Eye (tissue), 1 donor: ENCODE measurements at places on chromosomes 12 and 14.

DNA sequence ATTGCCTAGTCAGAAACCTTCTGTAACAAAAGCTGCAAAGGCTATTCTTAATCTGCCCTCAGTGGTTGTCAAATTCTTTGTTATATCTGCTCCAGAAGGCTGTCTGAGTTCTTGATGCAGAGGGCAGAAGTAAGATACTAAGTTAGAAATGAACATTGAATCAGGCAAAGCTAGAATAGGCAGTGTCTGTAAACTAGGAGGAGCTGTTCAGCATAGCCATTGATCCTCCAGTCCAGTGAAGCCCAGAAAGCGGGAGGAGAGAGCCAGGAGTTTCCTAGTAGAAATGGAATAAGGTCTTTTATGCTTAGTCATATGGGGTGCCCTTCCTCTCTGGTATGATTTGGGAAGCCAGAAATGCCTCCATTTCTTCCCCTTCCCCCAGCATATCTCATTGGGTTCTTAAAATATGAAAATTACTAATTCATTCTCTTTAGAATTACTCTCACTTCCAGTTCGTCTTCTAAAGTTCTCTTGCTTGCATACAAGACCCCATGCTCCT is 76.2 kb downstream of the APAF1 start:
- DNase-seq: no peak

GRCh38 chr14:74978416-74978947 is 23.1 kb upstream of the PGF start:
- peak; percentile 51 for DNase-seq

DNA sequence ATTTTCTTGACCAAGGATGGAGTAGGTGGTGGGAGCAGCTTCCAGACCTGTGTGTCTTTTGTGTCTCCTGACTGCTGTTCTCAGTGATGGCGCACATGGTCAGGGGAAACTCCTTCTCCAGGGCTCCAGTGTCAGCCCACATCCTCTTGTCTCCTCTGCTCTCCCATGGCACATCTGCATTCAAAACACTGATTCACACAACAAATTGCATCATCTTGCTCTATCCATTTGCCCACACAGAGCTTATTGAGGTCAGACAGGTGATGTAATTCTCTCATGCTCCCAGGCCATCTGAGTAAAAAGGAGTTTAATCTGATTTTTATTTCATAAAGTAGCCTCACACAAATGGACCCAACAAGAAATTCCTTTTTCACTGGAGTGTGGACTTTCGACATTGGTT is 21.8 kb upstream of the TMEM132C start:
- peak; percentile 70 for DNase-seq

DNA sequence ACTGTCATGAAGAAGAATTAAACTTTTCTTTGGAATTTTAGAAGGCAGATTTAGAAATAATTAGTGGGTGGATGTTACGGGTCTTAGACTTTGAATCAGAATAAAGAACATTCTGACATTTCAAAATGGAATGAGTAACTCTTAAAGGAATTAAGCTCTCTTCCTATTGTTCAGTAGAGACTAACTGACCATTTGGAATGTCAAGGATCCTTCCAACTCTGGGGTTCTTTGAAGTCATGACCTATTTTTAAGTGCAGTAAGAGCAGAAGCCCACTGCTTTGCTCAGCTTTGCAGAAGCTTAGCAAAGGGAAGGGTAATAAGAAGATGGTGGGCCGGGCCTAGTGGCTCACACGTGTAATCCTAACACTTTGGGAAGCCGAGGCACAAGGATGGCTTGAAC is 4.0 kb downstream of the CHURC1 start:
- DNase-seq: no peak

DNA sequence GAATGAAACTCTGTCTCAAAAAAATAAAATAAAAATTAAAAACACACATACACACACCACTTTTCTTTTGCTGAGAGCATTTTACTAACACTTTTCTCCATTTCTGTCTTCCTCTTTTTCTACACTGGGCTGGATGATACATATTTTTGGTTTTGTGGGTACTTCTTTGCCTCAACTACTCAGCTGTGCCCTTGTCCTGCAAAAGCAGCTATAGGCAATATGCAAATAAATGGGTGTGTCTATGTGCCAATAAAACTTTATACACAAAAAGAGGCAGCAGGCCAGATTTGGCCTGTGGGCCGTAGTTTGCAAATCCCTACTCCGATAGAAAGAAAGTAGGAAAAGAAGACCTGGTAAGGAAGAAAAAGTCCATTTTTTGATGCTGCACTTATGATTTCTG is 6.5 kb downstream of the CLMN start:
- DNase-seq: no peak

- peak; percentile 24 for DNase-seq
Observed at GRCh38 chr12:106766393-106766826, 8.1 kb upstream of the RIC8B start.

DNA sequence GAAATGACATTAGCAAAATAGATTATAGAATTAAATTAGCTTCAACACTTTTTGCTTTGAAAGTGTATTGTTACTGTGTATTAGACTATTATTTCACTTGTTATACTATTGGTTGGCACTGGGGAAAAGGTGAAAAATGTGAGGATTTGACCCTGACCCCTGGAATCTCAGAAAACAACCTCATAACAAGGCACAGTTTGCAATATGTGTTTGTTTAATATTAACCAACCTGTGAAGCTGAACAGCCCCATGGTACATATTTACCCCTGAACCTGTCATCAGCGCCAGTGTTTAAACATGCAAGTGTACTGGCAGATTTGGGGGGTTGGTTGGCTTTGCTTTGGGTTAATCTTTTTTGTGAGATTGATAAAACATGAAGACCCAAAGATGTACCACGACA is 11.7 kb downstream of the SLC38A4 start:
- no peak for DNase-seq

DNA sequence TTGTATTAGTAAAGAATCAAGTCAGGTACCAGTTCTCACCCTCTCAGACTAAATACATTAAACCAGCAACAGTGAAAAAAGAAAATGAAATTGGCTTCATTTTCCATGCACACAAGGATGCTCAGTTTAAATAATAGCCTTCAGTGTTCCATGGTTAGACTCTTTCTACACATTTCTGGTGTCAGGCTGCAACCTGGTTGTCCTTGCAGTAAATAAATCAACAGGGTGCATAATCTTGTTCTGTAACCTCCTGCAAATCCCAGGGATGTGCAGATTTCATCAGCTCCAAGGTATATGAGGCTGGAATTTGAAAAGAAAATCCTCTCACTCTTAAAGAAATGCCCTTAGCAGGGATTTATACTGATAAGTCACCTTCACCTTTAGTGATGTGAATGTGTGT is 46.7 kb upstream of the BTG1 start:
- no peak for DNase-seq

DNA sequence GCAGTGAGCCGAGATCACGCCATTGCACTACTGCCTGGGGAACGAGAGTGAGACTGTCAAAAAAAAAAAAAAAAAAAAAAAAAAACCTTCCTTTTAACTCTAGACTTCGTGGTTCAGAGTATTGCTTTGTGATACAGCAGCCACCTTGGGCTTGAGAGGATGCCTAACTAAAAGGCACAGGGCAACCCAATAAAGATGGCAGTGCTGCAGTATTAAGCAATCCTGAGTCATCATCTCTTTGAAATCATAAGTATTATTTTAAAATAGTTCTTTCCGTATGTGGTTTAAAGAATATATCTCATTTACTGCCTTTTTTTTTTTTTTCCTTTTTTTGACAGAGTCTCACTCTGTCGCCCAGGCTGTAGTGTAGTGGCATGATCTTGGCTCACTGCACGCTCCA is 116.1 kb downstream of the PLEKHA5 start:
- DNase-seq: no peak

- DNase-seq: no peak
Observed at GRCh38 chr14:93006567-93007051, 83.7 kb downstream of the CHGA start.

- no peak for DNase-seq
Observed at GRCh38 chr12:128823216-128823915, 392 bp downstream of the SLC15A4 start.

DNA sequence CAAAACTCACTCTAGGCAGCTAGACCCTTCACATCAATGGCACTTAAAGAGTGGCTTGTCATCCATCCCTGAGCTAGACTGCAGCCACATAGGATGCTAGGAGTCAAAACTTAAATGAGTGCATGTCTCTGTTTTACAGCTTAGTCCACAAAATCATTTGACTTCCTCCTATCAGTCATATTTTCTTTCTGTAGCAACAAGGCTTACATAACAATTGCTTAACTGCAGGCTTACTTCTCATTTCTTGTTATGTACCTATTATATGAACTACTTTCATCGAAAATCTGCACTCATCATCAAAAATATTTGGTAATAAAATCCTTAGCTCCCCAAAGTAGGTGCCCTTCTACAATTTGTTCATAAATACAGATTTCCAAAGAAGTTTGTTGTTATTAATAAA is 30.1 kb downstream of the CLEC1A start:
- no peak for DNase-seq

DNA sequence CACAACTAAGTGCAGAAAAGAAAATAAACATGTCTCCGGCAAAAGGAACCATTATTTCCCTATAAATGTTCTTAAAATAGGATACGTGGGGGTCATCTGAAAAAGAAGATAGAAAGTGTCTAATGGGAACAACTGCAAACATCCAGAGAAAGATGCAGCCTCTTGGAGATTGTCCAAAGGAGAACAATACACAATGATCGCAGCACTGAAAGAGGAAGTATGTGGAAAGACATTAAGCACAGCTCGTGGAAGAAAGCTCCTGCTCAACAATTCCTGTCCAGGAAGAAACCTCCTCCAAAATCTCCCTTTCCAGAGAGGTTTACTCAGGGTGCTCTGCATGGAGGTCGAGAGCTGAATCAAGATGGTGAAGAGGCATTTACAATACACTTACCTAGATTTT is 2.5 kb upstream of the LALBA start:
- DNase-seq: no peak

DNA sequence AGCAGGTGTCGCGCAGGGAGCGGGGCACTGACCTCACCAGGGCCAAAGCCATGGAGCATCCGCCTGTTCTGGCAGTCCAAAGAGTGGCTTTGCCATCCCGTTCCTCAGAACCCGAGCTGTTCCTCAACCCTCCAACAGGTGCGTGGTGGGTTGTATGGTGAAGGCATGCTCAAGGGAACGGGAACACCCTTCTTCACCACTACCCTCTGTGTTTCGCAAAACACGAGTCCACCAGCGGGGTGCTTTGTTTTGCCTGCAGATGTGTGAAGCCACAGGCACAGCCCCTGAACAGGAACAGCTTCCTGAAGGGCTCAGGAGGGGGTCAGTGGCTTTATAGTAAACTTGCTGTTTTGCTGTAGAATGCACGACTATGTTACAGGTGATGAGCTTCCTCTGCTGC is 52.7 kb downstream of the SMOC1 start:
- no peak for DNase-seq

GRCh38 chr14:89017417-89017816 is 193.0 kb downstream of the TTC8 start:
- DNase-seq: no peak

GRCh38 chr12:130299574-130299973 is 38.1 kb upstream of the PIWIL1 start:
- DNase-seq: no peak

GRCh38 chr12:6792522-6793201 is 3.3 kb downstream of the CD4 start:
- peak; percentile 71 for DNase-seq

GRCh38 chr14:62168564-62169155 is 406.4 kb downstream of the SNAPC1 start:
- no peak for DNase-seq

DNA sequence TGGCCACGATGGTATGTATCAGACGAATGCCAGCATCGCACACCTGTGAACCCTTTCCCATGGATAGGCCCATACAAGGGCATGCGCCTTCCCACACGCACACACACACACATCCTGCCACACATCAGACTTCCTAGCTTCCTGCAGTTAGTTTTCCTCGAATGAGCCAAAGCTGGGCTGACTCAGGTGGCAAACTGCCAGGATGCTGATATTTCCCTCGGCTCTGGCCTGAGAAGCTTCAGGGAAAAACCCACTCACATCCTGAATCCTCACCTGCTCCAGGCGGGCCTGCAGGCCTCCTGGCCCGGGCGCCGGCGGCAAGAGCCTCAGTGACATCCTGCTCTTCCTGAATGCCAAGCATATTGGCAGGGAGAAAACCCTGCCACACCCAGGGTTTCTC is 22.4 kb downstream of the CALM1 start:
- peak; percentile 63 for DNase-seq

DNA sequence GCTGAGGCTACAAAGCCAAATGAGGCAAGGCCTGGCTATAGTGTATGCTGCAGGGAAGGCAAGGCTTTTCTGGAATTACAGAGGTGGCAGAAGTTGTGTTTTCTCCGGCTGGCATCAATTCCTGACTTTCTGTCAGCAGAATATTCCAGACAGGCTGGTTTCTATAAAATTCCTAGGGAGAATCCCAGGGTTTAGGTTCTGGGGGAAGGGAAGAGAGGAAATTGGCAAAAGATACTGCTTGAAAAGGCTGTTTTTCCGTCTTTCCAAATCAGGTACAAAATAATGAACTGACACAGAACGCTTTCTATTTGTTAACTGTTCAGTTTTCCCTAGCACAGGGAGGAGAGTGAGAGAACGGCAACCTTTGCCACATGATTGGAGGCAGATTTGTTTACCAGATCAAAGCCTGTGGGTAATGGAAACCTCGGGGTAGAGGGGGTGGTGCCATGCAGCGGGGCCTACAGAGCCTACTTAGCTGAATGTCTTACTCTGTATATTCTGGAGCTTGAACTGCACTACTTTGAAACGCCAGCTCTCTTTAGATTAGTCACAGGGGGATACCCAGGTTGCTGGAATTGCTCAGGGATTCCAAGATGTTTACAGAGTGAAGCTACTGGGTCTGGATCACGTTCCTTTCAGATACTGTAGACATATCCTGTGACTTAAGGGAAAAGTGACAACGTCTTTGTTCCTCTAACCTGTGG is 65.8 kb upstream of the DACT1 start:
- DNase-seq: peak; percentile 45

DNA sequence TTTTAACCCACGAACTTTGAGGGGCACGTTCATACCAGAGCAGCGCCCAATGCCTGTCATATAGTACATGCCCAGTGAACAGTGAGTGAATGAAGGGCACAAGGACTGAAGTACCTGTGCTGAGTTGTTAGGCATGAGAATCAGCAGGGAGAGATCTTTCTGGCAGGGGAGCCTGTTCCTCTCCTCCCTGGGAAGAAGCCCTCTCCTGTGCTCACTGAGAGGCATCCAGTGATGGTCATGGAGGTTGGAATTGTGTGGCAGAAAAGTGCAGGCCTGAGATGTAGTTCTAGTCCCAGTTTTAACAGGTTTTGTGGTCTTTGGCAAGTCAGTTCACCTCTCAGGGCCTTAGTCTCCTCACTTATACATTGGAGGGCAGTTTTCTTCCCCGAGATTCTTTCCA is 20.6 kb downstream of the TEAD4 start:
- DNase-seq: no peak
